ENCODE measurements at places on chromosomes 4 and X. TPM values are rescaled to one million over a fixed set of nuclear protein-coding genes. Genes with fewer than 3 reads are reported as not detected.

The CACNA1F gene
- 0.03 TPM for total RNA-seq

The UBL4A gene
- 44.4 TPM for total RNA-seq

The PAGE4 gene
- not detected for total RNA-seq

The PITX2 gene
- total RNA-seq, result 22.4 TPM

The FGF13 gene
- total RNA-seq, result 2.4 TPM

The EFNB1 gene
- 23.6 TPM for total RNA-seq

The AR gene
- total RNA-seq, result 9.4 TPM

The UTP3 gene
- 24.0 TPM for total RNA-seq

The SPIN4 gene
- total RNA-seq, result 1.5 TPM

The GPC4 gene
- total RNA-seq, result 6.4 TPM

The HAND2 gene
- total RNA-seq, result 75.1 TPM

The SLC25A53 gene
- total RNA-seq, result 10.2 TPM

The VGLL1 gene
- not detected for total RNA-seq

DNA sequence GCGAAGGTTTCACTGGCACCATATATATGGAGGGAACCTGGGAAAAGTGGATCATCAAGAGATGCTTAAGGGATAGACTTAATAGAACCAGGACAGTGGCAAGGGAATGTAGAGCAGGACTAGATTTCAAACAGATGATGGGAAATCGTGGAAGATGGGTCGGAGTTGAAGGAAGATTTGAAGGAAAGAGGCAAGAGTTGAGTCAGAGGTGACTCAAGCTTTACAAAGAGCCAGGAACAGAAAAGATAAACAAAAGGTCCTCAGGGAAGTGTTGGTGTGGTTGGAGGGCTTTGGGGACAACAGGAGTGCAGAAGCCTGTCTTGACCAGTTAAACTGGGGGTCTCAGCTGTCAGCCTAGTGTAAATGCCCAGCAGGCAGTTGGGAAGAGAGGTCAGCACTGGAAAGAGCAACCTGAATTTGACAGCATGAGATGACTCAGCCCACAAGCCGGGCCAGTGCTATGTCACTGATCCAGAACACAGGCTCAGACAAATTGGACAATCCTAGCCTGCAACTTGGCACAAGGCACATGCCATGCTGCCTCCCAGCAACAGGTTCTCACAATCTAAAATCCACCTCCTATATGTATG lies 230.5 kb downstream of the IDS start:
- DNase-seq, result no peak

DNA sequence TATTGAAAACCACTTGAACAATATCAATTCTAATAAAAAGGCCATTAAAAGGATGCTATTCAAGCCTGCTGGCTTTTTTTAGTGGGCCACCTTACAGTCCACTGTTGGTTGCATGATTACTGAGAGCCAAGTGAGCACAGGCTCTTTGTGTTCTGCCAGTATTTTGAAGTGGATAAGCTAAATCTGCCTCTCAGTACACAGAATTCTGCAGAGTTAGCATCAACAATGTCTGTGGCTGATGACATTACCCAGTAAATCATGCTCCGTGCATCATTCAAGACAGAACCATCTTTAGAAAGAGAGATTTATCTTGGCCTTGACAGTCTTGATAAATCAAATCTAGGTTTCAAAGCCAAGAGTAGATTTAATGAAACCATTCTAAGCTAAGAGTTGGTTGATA lies 119.0 kb upstream of the GNPDA2 start:
- no peak for DNase-seq

GRCh38 chrX:4642114-4642513 lies 928.7 kb upstream of the PRKX start:
- DNase-seq, result no peak

DNA sequence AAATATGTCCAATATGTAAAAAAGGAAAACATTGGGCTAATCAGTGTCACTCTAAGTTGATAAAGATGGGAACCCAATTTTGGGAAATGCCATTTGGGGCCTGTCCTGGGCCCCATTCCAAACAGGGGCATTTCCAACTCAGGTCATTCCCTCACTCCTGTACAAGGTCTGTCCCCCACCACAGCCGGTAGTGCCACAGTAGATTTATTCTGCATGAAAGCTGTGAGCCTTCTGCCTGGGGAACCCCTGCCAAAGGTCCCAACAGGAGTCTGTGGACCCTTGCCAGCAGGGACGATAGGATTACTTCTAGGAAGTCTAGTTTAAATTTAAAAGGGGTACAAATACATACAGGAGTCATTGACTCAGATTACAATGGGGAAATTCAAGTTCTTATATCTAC lies 317.6 kb upstream of the GNPDA2 start:
- DNase-seq, result no peak

GRCh38 chr4:8055206-8055605 lies 103.4 kb downstream of the ABLIM2 start:
- no peak for DNase-seq

- peak; percentile 19 for DNase-seq
Observed at GRCh38 chrX:112627206-112627605, 52.5 kb downstream of the LHFPL1 start.

- DNase-seq, result peak; percentile 58
Observed at GRCh38 chr4:124018383-124019317, 622.1 kb downstream of the SPRY1 start.

DNA sequence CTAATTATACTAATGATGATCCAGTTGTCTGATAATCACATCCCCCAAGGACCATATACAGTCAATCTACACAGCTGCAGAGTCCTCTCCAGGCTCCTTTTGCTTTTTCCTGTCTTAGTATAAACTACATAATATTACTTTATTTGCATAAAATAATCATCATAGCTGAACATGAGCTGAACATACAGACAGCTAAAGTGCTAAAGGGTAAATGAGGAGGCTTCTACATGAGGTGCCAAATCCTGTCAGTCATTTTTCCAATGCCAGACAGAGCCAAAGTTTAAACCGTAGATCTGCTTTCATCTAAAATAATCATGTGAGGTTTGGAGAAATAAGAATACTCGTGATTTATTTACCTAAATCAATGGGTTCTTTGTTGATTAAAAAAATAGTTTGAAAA lies 1530.1 kb upstream of the PABPC4L start:
- DNase-seq, result no peak

GRCh38 chr4:112201915-112202505 lies 29.6 kb upstream of the AP1AR start:
- DNase-seq, result no peak

GRCh38 chr4:55018521-55018920 lies 106.9 kb downstream of the KDR start:
- no peak for DNase-seq

- DNase-seq, result no peak
Observed at GRCh38 chr4:41267997-41268396, 11.3 kb downstream of the UCHL1 start.

GRCh38 chrX:85309717-85310116 lies 65.9 kb downstream of the ZNF711 start:
- DNase-seq, result no peak

GRCh38 chrX:30141966-30142365 lies 73.4 kb upstream of the MAGEB2 start:
- DNase-seq, result no peak

GRCh38 chr4:38145033-38145678 lies 185.0 kb downstream of the PTTG2 start:
- no peak for DNase-seq

GRCh38 chr4:142826503-142827241 lies 19.4 kb downstream of the INPP4B start:
- DNase-seq, result no peak

DNA sequence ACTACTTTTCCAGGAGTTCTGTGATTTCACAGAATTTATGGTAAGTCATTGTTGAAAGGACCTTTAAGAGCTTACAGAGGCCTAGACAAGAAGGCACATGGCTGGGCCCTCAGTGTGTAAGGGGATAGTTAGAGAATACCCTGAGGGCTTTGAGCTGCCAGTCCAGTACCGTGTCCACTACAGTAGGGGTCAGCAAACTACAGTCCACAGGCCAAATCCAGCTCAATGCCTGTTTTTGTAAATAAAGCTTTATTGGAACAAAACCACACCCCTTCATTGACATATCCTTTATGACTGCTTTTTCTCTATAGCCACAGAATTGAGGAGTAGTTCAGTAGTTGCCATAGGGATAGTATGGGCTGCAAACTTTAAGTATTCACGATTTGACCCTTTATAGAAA lies 176.2 kb downstream of the MID1 start:
- no peak for DNase-seq

DNA sequence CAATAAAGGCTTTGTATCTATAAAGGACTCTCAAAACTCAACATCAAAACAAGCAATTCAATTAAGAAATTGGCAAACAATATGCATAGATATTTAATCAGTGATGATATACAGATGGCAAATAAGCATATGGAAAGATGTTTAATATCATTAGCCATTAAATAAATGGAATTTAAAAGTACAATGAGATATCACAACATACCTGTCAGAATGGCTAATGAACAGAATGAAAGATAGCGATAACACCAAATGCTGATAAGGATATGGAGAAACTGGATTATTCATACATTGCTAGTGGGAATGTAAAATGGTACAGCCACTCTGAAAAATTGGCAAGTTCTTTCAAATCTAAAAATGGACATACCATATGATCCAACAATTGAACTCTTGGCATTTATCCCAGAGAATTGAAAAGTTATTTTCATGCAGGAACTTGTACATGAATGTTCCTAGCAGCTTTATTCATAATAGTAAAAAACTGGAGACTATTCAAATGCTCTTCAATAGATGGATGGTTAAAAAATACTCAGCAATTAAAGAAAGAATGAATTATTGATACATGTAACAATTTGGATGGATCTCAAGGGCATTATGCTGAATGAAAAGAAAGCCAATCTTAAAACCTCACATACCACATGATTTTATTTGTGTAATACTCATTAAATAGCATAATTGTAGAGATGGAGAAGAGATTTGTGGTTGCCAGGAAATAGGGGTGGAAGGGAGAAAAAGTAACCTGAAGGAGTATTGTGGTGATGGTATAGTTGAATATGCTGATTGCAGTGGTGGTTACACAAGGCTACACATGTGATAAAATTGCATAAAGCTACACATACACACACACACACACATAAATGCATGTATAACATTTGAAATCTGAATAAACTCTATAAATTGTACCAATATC lies 45.9 kb upstream of the ALG13 start:
- DNase-seq, result no peak

GRCh38 chr4:40719008-40719623 lies 30.6 kb upstream of the NSUN7 start:
- DNase-seq, result no peak

- DNase-seq, result no peak
Observed at GRCh38 chr4:17164666-17165065, 266.2 kb upstream of the LDB2 start.

DNA sequence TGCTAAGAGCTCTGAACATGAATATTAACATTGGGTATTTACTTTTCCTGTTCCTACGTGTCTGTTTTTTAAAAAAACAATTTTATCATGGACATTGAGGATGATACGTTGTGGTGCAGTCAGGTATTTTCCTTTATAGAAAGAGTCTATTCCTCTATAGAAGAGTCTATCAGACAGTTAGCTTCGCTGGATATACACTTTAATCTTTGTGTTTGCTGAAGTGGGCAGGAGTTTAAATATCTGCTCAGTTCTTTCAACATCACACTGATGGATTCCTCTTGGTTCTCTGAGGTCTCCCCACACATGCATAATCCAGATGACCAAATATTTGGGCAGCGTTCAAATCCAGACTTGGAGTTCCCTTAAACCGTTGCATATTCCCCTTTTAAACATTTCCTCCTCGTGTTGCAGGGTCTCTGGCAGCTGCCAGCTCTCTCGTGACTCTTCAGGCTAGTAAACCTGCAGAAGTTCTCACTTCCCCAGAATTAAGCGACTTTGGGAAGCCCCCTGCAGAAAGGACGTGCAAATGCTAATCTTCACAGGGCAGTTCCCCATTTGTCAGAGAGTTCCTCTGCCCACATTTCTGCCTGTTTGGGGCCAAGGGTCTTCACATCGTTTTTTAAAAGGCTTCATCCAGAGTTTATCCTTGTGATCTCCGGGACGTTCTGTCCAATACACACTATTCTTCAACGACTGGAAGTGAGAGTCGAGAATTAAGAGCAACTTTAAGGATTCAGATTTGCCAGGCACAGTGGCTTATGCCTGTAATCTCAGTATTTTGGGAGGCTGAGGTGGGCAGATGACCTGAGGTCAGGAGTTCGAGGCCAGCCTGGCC lies 20.5 kb upstream of the DHRSX start:
- DNase-seq, result no peak

GRCh38 chrX:38607976-38608375 lies 46.6 kb downstream of the TSPAN7 start:
- DNase-seq, result no peak

GRCh38 chrX:71420686-71421085 lies 54.5 kb downstream of the TAF1 start:
- no peak for DNase-seq

- DNase-seq, result no peak
Observed at GRCh38 chr4:42483426-42484379, 86.4 kb downstream of the SHISA3 start.

GRCh38 chr4:2078584-2078983 lies 19.5 kb downstream of the NAT8L start:
- DNase-seq, result no peak

DNA sequence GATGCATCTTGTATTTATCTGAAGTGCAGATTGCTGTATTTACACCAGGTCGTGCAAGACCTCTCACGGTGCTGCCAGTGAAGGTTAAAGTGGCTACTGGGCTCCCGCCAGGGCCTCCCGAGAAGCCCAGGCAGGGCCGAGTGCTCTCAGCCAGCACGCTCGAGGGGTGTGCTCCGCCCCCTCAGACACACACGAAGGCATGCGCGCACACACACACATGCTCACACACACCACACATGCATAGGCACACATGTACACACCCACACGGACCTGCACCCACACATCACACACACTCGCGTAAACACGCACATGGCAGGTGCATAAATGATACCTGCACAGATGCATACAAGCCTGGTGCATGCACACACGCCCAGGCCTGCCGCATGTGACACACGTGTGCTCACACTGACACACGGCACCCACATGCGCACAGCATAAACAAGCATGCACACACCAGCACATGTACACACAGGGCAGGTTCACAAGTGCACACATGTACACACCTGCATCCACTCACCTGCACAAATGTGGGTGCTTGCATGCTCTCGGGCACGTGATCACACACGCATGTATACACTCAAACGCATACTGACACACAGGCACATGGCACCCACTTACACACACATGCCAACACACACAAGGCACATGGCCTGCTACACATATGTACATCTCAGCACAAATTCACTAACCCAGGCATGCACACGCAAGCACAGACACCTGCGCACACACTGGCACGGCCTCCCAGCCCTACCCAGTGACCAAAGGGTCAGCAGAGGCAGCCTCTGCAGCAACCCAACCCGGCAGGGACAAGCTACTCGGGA lies 71.6 kb downstream of the FAM53A start:
- no peak for DNase-seq

DNA sequence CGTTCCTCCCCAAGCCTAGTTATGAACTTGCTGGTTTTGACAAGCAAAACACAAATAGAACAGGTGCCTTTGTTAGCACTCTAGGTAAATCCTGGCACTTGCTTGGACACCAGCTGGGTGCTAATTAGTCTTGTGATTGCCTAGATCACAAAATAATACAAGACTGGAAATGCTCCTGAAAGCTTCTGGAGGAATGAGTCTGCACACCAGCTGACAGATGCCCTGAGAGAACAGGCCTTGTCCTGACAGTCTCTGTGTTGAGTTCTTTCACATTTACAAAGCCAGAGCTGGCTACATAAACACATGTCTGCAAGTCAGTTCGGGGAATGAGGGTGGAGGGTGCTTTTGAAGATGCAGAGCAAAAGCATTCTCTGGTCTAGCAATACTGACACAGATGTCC lies 93.8 kb downstream of the ELOVL6 start:
- DNase-seq, result no peak

GRCh38 chr4:13240066-13240465 lies 244.1 kb downstream of the RAB28 start:
- DNase-seq, result no peak
